Activated CD8-positive, alpha-beta memory T cell treated with anti-CD3 and anti-CD28 coated beads for 48 hours (primary cell): ENCODE measurements at places on chromosomes 1 and 21.

DNA sequence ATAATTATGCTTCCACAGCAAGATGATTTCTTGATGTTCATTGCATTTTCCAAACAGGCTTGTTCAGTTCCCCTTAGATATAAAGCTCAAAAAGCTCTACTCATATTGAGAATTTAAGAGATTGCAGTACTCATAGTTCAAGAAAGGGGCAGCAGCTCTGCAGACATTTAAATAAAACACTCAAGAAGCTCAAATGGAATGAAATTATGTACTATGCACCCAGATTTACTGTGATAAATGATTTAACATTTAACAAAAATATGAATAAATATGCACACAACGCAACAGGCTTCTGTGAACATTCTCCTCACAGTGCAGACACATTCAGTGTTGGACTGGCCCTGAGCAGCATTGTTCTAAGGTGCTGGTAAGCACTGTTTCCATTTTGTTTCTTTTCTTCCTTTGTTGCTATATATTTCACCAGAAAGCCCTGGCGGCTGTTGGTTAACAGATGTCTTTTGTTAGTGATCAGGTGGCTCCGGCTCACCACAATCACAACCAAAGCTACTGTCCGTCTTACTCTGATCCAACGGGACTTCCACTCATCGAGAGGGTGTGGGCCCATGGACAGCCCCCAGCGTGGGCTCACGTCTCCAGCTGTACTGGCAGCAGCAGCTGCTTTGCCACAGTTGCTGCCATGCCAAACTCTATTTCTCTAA, 1440.3 kb downstream of the NCAM2 start:
- DNase-seq, result no peak

GRCh38 chr1:221911714-221912113, 169.8 kb upstream of the DUSP10 start:
- DNase-seq, result no peak

DNA sequence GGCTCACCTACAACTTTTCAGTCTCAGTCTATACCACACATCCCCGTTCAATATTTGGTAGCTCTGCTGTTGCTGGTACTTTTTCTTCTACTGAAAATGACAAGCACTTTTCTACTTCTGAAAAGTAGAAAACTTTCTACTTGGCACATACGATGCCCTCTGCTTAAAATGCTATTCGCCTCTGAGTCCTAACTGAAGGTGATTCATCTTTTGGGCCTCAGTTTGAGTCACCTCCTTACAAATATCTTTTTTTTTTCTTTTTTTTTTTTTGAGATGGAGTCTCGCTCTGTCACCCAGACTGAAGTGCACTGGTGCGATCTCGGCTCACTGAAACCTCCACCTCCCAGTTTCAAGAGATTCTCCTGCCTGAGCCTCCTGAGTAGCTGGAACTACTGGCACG, 136.0 kb upstream of the CYYR1 start:
- no peak for DNase-seq

DNA sequence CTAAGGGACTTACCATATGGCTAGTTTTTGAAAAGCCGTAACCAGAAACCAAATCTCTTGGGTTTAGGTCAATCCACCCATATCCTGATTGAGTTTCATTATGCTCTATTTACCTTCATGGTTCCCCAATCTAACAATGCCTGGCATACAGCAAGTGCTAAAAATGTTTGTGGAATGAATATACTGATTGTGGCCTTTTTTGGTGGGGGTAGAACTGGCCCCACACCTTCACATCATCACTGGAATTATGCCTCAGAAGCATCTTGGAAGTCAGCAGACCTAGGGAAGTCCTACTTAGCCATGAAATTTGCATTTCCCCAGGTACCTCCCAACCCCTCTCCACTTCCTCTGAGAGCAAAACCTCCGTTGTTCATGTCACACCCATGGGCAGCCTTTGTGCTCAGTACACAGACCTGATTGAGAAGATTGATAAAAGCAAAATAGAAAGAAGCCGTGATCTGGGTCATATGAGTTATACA, 17.8 kb upstream of the SLAMF1 start:
- DNase-seq, result no peak

DNA sequence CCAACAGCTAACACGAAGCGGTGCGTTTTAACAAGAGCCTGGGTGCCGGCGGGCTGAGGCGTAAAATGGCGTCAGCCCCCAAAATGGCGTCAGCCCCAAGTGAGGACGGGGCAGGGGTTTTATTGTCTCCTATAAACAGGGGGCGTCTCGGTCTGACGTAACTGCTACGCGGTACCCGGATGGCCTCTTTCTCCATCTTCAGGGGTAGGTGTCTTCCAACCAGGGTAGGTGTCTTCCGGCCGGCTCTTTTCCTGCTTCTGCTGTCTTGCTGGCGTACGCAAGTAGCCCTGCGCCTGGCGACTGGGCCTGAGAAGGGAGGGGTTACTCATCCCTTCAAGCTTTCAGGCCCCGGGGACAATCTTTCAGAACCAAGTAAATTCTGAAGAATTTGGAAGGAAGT, 45.3 kb downstream of the LGR6 start:
- DNase-seq, result no peak

DNA sequence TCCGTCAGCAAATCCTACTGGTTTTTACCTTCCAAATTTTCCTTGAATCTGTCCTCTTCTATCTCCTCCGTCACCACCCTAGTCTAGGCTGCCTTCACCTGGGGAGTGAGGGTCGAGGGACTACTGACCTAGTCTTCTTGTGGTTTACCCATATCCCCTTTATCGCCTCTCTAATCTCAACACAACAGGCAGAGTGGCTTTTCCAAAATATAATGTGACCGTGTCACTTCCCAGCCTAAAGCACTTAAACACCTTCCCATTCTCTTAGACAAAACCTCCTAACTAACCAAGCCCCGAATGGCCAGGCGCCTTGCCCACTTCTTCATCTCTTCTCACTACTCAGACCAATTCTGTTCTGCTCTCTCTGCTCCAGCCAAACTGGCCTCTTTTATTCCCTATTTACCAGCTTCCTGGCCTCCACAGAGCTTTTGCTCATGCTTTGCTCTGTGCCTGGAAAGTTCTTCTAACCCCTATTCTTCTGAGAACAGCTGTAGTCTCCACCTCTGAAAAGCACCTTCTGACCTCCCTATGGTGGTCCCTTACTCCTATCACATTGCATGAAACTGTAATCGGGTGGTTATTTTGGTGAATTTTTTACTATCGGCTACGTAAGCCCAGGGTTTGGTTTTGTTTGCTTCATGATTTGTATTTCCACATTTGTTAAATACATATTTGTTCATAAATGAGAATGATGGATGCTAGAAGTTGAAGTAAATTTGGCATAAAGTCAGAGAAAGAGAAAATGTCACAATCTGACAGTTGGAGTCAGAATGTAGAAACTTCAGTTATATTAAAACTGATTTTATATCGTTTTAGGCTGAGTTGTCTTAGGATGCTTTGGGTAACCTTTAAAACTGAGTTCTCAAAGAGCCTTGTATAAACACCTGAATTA, 1.2 kb upstream of the NBPF1 start:
- DNase-seq, result no peak

DNA sequence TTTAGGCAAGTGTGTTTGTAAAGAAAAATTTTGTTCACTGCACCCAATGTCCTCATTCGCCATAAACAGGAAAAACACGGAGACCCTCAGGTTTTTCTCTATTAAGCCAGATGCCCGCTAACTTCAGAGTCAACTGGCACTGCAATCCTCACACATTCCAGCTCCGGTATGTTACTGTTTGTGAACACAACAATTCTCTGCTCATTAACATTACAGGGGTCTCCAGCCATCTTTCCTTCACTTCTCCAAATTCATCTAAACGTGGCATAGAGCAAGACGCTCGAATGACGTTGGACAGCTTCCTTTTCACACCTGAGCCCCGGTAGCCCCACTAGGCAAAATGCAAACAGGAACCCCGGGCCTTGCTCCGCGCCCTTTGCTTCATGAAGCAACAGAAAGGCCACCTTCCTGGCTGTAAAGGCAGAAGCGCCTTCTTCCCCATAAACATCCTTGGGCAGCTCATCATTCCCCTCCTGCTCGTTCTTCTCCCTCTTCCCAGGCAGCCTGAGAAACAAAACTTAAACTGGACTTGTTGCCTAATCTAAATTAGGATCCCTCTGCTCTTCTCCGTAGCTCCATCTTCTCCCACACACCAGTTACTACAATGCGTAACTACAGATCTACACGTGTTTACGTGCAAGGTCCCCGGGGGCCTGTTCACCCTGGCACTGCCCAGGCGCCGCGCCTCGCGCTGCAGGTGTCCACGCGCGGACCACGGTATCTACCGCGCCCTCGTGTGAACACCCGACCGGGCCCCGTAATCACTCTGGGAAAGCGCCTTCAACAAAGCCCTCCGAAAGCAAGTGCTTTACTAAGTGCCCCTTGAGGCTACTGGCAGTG, 1.2 kb downstream of the LBR start:
- DNase-seq, result no peak

DNA sequence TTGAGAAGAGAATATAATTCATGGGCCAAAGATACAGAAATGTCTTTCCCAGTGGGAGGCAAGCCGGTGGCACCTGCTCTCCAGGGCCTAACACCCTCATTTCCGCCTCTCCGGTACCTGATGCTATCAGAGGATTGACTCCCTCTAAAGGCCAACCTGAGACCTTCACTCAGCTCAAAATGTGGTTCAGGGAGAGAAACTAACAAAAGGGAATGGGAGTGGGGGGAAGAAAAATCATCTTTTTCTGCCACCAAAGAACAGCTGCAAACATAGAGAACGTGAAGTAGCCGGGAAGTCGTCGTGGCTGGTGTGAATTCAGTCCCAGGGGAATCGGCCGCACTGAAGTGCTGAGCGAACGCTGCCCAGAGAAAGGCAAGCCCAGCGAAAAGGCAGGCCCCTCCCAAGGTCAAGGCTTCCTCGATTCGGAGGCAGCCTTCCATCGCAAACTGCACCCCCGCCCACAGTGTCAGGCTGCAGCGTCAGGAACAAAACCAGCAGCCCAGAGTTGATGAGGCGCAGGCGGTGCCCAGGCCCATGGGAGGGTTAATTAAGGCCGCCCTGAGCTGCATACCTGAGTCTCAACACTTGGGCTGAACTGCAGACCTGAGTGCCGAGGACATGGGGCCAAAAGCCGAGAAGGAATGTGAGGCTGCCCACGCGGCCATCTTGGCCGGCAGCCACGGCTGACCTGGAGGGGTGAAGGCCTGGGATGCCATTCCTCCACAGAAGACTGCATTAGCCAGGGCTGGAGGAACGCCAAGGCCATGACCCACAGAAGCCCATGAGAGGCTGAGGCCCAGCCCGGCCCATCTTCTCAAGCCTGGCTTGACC, 160.2 kb downstream of the PSMG1 start:
- no peak for DNase-seq

GRCh38 chr1:111850109-111850508, 94.4 kb downstream of the DDX20 start:
- DNase-seq, result no peak

DNA sequence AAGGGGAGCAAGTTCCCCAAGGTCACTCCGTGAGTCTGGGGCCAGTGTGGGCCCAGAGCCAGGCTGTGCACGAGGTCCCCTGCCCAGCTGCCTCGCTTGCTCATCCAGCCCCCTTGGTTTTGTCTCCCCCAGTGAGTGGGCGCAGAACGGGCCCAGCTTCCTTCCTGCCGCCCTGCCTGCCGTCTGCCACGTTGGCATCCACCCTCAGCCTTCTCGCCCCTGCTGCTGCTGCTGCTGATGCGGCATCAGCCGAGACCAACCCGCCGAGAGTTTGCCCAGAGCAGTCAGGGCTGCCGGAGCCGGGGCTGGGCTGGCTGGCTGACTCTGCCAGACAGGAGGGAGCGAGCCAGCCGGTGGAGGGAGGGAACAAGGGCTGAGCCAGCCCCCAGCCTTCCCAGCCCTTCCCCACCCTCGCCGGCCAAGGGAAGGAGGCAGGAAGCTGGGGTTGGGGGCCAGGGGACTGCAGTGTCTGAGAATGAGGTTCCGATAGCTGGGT, 31.4 kb upstream of the WASF2 start:
- no peak for DNase-seq
